ENCODE measurements at places on chromosomes 3 and 15. TPM values are rescaled to one million over a fixed set of nuclear protein-coding genes. Genes with fewer than 3 reads are reported as not detected.

OIP5 gene
- 4.2 TPM for total RNA-seq

PIERCE2 gene
- total RNA-seq, result 0.38 TPM

CD200 gene
- 10.2 TPM for total RNA-seq

GOLGA8T gene
- total RNA-seq, result not detected

P2RY12 gene
- not detected for total RNA-seq

ELP6 gene
- total RNA-seq, result 33.6 TPM

XIRP1 gene
- total RNA-seq, result not detected

MUC4 gene
- not detected for total RNA-seq

UBXN7 gene
- 21.9 TPM for total RNA-seq

SPTSSB gene
- total RNA-seq, result not detected

RPL32 gene
- 1,228 TPM for total RNA-seq

GNB4 gene
- total RNA-seq, result 97.2 TPM

GPR62 gene
- total RNA-seq, result under 0.01 TPM

GOLGA6A gene
- not detected for total RNA-seq

STX19 gene
- total RNA-seq, result not detected

PLA2G4F gene
- total RNA-seq, result not detected

CDHR4 gene
- total RNA-seq, result not detected

CIDEC gene
- total RNA-seq, result not detected

ILDR1 gene
- total RNA-seq, result not detected

ASB14 gene
- total RNA-seq, result not detected

IL16 gene
- 0.98 TPM for total RNA-seq

CACNA2D3 gene
- total RNA-seq, result not detected

CYP1A1 gene
- 10.5 TPM for total RNA-seq

ULK3 gene
- total RNA-seq, result 40.5 TPM

A4GNT gene
- total RNA-seq, result not detected

SMAD6 gene
- 24.2 TPM for total RNA-seq

DPPA4 gene
- total RNA-seq, result not detected

GOLGA8S gene
- not detected for total RNA-seq

UPK1B gene
- total RNA-seq, result not detected

TMOD2 gene
- 10.5 TPM for total RNA-seq

GPR149 gene
- not detected for total RNA-seq

AADACL2 gene
- total RNA-seq, result not detected

VEPH1 gene
- 210 TPM for total RNA-seq

SPATA12 gene
- 0.33 TPM for total RNA-seq

POLQ gene
- total RNA-seq, result 2.3 TPM

FHIT gene
- 1.4 TPM for total RNA-seq

ZNF197 gene
- 9.8 TPM for total RNA-seq

CKMT1B gene
- total RNA-seq, result not detected

ACSBG1 gene
- not detected for total RNA-seq

PLA1A gene
- 1.3 TPM for total RNA-seq
